Lung (tissue), 17 donors: ENCODE measurements at places on chromosomes 2 and 18.
A peak's percentile ranks its signal among the peaks of the same experiment; 100 is the strongest.

DNA sequence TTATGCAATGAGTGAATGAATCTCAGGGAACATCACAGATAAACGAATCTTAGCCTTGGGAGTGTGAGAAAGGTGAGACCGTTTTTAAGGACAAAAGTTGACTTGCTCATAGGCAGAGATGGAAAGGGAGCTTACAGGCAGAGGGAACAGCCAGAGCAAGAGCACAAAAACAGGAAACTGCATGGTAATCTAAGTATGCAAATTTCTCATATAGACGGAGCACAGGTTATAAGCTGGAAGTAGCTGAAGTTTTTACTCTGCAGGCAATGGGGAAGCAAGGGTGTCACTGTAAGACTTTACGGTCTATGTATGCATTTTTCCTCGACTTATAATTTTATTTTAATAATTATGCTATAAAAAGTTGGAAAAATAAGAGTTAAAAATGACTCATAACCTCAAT lies 44.8 kb upstream of the STRN start:
- no peak for DNase-seq

DNA sequence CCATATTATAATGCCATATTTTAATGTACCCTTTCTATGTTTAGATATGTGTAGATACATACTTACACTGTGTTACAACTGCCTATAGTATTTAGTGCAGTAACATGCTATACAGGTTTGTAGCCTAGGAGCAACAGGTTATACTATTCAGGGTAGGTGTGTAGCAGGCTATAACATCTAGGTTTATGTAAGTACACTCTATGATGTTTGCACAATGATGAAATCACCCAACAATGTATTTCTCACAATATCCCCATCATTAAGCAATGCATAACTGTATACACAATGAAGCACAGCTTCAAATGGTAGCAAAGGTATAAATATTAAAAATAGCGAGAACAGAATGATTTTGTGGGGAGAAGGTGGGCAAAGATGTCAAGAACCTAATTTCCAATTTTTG lies 117.8 kb downstream of the DYM start:
- DNase-seq: no peak

- DNase-seq: no peak
These were observed 28.2 kb upstream of the NARS1 start for GRCh38 chr18:57649556-57650500.

DNA sequence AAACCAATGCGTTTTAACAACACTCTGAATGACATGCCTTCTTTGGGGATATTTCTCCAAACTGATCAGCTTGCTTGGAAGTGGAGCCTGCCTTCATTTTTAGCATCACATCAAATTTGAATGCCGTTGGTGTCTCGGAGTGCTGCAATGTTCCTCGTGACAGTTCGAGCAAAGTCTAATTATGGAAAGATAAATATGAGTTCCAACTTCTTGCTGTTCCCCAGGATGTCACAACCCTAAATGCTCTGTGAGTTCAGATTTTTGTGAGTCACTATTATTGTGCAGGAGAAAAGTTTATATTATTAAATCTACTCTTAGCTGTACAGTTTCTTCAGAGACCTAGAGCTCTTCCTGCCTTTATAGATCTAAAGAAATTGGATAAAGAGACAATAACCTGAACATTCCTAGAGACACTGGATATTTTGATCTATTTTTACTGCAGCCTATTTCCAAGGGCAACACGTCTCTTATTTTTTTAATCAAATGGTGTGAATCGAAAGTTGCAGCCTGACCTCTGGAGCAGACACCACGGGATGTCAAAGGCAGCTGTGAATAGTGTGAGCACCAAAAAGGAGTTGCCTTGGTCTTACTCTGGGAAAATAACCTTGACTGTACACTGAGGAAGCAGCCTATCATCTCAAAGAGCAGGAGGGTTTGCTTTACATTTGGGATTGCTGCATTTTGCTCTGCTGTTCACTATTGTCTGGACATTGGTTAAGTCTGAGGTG lies 330.1 kb downstream of the TDRD15 start:
- DNase-seq: no peak

DNA sequence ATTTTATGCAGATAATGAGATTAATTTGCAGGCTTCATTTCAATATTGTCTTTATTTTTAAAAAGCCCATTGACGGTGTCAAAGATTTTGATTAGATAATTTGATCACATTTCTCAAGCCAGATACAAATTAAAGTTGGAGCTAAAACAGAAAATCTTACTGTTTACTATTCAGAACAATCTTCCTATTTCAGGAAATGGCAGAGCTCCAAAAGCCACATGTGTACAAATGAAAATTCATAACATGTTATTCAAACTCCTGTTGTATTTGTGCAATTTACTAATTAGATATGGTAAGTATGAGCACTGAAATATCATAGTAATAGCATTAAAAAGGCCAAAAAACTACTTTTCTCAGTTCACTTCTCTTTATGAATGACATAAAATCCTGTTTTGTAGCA lies 682.9 kb downstream of the KCNJ3 start:
- peak; percentile 29 for DNase-seq
